ENCODE measurements at places on chromosomes 1 and 21.

- DNase-seq = no peak
These were observed 14.3 kb downstream of the KPNA6 start for GRCh38 chr1:32122151-32122550.

DNA sequence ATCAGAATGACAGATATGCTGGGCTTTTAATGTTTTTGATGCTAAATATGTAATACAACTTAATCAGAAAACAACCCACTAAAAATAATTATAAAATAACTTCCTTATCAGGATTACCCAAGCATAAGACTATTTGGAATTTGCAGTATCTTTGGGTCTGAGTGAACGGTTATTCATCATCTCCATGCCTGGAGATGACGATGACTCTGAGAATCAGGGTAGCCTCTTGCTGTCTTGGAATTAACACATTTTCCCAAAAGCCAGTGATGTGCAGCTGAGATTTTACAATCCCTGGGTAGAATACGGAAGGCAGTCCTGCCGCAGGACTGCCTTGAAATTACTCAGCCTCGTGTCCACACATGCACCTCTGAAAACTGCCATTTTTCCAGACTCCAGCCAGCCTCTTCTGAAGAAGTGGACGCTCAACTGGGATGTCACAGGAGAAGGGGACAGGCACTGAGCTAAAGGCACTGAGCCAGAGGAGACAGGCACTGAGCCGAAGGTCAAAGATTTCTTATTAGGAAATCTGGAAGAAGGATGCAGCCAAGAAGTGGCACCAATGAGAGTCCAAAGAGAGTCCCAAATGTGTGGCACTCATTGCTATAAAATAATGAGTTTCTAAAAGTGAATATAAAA, 85.5 kb downstream of the PGBD5 start:
- DNase-seq = no peak

DNA sequence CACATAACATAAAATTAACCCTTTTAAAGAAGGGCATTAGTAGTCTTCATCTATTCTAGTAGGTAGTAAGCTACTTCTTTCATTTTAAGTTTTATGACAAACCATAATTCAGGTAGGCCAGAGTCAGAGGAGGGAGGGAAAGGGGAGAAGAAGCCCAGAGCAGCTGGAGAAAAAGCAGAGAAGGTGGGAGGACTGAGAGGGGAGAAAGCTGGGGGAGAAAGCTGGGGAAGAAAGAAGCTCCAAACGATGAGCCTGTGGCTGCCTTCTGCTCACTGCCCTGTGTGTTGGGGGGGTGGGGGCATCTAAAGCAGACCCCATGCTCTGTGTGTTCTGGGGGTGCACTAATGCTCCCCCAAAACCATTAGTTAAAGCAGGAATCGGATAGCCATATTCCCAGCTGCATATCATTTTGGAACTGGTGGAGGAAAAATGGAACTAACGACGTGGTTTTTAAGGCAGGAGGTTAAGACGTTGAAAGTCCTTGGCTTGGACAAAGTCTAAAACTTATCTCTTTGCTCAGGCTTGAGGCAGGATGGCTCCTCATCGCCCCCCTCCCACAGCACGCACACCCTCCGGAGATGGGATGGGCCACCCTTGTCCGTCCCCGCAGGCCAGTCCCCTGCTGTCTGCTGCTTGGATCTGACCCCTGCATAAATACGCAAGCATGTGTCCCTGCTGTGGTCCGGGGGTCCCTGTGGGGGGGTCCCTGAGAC, 184.2 kb downstream of the DYRK1A start:
- DNase-seq = no peak

DNA sequence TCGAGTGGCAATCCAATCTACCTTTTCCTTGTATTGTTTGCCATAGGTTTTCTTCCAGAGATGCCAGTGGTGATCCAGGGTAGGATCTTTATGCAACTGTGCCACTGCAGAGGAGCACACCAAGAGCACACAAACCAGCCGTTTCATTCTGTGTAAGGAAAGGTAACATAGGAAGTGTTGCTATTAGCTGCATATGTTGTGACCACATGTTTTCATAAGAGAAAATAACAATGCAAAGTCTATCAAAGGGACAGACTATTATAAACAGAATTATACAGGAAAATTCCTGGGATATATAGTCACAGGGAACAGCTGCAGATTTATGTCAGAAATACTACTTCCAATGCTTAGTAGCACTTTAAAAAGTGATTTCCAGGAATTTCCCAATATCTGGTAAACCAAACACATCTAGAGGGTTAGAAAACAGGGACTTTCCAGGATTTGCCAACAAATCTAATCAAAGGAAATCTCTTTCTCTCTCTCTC, 919 bp downstream of the CTSS start:
- no peak for DNase-seq

GRCh38 chr21:44357064-44357837, 3.8 kb downstream of the TRPM2 start:
- no peak for DNase-seq

- no peak for DNase-seq
These were observed 6.6 kb upstream of the MIIP start for GRCh38 chr1:12012560-12013316.

- DNase-seq = no peak
These were observed 51.9 kb upstream of the CD34 start for GRCh38 chr1:207962716-207963426.

GRCh38 chr21:17432732-17433057, 80.1 kb upstream of the CXADR start:
- no peak for DNase-seq

- DNase-seq = no peak
These were observed 567.9 kb downstream of the DPYD start for GRCh38 chr1:97352936-97353382.

DNA sequence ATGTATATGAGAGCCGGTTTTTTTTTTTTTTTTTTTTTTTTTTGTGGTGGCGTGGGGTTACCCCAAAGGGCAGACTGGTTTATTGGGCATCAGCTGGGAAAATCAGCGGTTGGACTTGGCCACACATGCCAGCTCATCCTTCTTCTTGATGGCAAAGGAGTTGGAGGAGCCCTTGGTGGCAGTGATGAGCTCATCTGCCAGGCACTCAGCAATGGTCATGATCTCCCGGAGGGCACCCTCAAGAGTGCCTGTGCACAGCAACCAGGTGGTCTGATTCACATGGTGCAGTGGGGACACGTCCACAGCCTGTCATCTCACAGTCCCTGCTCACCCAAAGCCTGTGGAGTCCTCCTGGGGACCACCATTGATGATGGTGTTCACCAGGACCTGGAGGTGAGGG, 62.0 kb downstream of the MRPS6 start:
- DNase-seq = no peak

GRCh38 chr1:78716186-78716585, 66.6 kb downstream of the IFI44 start:
- DNase-seq = no peak

GRCh38 chr21:39863111-39863510, 4.1 kb upstream of the PCP4 start:
- DNase-seq = no peak

DNA sequence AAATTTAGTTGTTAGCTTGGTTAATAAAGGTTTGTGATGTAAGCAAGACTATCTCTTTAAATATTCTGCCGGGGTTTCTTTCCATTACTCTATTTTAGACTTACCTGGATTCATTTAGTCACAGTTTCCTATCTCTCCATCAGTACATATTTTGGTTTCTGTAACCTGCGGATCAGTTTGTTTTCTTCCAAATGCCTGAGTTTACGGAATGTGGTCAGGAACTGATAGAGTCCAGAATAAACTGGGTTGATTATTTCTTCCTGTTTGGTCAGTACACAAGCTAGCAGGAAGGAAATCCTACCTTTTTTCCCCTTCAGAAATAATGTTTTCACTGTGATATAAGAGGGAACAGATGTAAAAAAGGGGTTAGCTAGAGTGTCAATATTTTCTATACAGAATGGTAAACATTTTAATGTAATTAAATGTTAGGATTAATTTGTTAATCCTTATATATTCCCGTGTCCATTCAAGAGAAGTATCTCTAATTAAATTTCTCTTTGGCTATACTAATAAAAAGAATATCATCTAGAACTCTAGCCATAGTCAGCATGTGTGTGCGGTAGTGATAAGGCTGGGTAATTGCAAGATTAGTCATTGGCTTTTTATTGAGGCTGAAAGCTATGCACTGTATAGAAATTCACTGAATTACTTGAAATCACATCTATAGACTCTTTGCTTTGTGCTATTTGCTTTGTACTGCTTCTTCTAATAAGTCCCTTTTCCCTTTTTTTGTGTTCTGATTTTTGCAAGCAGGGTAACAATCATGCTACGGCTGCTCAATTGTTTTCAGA, 144.7 kb upstream of the ADGRL4 start:
- no peak for DNase-seq

DNA sequence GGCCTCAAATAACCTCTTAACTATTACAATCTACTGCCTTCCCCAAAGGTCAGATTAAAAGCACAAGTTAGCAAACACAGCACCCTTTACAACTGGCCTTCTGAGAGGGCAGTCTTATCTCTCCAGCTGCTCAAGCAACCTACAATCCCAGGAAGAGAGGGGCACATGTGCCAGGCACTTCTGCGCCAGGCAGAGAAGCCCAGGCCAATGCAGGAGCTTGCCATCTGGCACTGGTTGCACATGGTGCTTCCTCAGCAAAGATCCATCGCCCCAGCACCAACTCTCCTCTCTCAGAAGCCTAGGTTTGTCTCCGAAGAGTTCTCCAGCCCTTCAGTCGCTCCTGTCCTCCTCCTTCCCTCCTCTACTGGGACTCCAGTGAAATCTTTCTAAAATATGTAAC, 2.5 kb downstream of the STK40 start:
- DNase-seq = no peak

GRCh38 chr1:116951200-116951935, 41.7 kb downstream of the PTGFRN start:
- DNase-seq = no peak

- DNase-seq = no peak
These were observed 8.1 kb downstream of the ADAMTS5 start for GRCh38 chr21:26958788-26959187.

DNA sequence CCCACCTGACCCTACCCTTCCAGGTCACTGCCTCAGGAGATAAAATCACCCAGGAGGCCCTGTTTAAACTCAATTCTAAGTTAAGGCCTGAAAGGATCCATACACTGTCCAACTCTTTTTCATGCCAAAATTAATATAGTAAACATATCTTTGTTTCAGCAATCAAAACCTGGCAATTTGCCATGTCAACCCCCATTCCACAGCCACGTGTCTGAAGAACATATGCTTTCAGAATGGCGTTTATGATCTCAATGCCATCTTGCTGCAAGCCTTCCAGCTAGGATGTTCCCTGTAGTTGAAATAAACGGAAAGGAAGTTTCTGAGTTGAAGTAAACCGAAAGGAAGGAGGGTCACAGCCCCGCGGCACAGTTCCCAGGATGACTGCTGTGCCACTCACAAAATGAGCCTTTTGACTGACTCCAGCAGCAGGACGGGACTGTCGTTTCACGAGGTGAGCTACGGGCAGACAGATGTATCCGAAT, 472.0 kb downstream of the SMYD3 start:
- no peak for DNase-seq

DNA sequence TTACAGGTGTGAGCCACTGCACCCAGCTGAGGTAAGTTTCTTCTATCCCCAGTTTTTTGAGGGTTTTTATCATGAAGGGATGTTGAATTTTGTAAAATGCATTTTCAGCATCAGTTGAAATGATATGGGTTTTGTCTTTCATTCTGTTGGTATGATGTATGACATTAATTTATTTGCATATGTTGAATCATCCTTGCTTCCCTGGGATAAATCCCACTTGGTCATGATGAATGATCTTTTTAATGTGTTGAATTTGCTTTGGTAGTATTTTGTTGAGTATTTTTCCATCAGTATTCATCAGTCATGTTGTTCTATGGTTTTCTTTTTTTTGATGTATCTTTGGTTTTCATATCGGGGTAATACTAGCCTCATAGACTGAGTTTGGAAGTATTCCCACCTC, 141.0 kb downstream of the RPS6KC1 start:
- no peak for DNase-seq

GRCh38 chr1:45929257-45929687, 125.9 kb downstream of the MAST2 start:
- no peak for DNase-seq

GRCh38 chr21:29423099-29423870, 124.6 kb downstream of the BACH1 start:
- no peak for DNase-seq

GRCh38 chr1:116434849-116435248, 61.8 kb downstream of the ATP1A1 start:
- DNase-seq = no peak

DNA sequence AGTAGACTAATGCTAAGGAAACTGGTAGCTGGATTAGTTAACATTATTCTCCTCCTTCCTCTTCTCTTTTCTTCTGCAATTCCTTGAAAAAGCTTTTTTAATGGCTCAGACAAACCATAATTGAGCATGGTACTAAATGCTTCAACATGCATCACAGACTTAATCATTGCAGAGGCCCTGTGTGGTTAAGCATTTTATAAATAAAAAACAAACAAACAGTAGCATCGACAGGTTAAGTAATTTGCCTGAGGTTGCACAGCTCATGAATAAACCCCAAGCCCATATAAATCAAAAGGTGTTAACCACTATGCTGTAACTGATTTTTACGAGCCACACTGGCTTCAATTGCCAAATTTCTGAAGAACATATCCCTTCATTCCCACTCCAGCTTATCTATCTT, 462.1 kb downstream of the LMO4 start:
- no peak for DNase-seq

- DNase-seq = no peak
These were observed 35.3 kb upstream of the CACYBP start for GRCh38 chr1:174964261-174964971.
